ENCODE measurements at places on chromosomes 7 and 10. TPM values are rescaled to one million over a fixed set of nuclear protein-coding genes. Genes with fewer than 3 reads are reported as not detected.

MSMB gene
- not detected for total RNA-seq

WEE2 gene
- 0.14 TPM for total RNA-seq

GRID1 gene
- 9.1 TPM for total RNA-seq

WASHC2A gene
- total RNA-seq: 32.9 TPM

CALY gene
- total RNA-seq: 4.5 TPM

DNTT gene
- total RNA-seq: 0.19 TPM

EBLN1 gene
- total RNA-seq: 4.0 TPM

Data from motor neuron (in vitro differentiated cells).